ENCODE measurements at places on chromosomes 12 and 14. TPM values are rescaled to one million over a fixed set of nuclear protein-coding genes. Genes with fewer than 3 reads are reported as not detected.

The FGF23 gene
- total RNA-seq, result not detected

The LTBP2 gene
- 2.1 TPM for total RNA-seq

The AKAP6 gene
- total RNA-seq, result 0.80 TPM

- no peak for DNase-seq
- no peak overlapping the region for H3K4me3 ChIP-seq
- no peaks in the 10 kb centered on the region for H3K36me3 ChIP-seq
- no peak overlapping the region for H3K27ac ChIP-seq
- no peaks in the 10 kb centered on the region for H3K4me1 ChIP-seq
These were observed 472.5 kb downstream of the ADAMTS20 start for GRCh38 chr12:43079476-43079875.

- H3K4me3 ChIP-seq, result no peak overlapping the region
- no peak for DNase-seq
- no peaks in the 10 kb centered on the region for H3K36me3 ChIP-seq
- no peaks in the 10 kb centered on the region for H3K27me3 ChIP-seq
- no peaks in the 10 kb centered on the region for H3K4me1 ChIP-seq
These were observed 315.9 kb downstream of the BMP4 start for GRCh38 chr14:53640695-53641094.

GRCh38 chr12:58887068-58887467, 33.2 kb downstream of the LRIG3 start:
- H3K27ac ChIP-seq, result no peak overlapping the region
- DNase-seq, result no peak
- H3K36me3 ChIP-seq, result no peaks in the 10 kb centered on the region
- no peak overlapping the region for H3K4me3 ChIP-seq
- H3K4me1 ChIP-seq, result no peaks in the 10 kb centered on the region

- no peak overlapping the region for H3K4me3 ChIP-seq
- H3K36me3 ChIP-seq, result no peaks in the 10 kb centered on the region
- no peaks in the 10 kb centered on the region for H3K4me1 ChIP-seq
- no peaks in the 10 kb centered on the region for H3K27me3 ChIP-seq
These were observed 758.0 kb downstream of the BCL11B start for GRCh38 chr14:98514016-98514415.

DNA sequence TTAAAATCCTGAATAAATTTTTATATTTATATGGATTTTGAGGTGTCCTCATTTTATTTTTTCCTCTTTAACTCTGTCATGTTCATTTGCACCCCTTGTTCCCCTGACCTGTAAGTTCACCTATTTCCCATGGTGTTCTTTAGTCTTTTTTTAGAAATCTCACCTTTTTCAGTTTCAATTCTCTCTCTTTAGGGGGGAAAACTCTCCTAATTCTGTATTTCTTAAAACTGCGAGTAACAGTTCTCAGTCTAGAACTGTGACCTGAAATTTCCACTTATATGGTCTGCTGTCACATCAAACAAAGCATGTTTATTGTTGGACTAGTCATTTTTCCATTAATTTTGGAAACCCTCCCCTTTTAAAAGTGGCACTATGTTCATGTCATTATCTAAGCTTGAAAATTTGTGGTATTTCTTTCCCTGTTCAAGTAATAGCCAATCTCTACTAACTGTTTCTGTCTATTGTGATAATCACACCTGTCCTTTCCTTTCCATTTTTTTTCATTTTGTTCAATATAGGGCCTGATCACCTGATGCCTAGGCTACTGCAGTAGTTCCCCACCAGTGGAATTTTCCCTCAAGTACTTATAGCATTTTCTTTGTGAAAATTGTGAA, 14.0 kb upstream of the FBXO33 start:
- H3K27me3 ChIP-seq, result no peaks in the 10 kb centered on the region
- no peaks in the 10 kb centered on the region for H3K4me1 ChIP-seq
- H3K4me3 ChIP-seq, result no peak overlapping the region
- no peak for DNase-seq
- H3K27ac ChIP-seq, result no peak overlapping the region
- no peaks in the 10 kb centered on the region for H3K36me3 ChIP-seq

GRCh38 chr12:31828071-31828470, 99.2 kb upstream of the AMN1 start:
- peaks cover 21% of the 10 kb centered on the region for H3K4me1 ChIP-seq
- no peaks in the 10 kb centered on the region for H3K36me3 ChIP-seq
- no peak overlapping the region for H3K4me3 ChIP-seq
- no peaks in the 10 kb centered on the region for H3K27me3 ChIP-seq

DNA sequence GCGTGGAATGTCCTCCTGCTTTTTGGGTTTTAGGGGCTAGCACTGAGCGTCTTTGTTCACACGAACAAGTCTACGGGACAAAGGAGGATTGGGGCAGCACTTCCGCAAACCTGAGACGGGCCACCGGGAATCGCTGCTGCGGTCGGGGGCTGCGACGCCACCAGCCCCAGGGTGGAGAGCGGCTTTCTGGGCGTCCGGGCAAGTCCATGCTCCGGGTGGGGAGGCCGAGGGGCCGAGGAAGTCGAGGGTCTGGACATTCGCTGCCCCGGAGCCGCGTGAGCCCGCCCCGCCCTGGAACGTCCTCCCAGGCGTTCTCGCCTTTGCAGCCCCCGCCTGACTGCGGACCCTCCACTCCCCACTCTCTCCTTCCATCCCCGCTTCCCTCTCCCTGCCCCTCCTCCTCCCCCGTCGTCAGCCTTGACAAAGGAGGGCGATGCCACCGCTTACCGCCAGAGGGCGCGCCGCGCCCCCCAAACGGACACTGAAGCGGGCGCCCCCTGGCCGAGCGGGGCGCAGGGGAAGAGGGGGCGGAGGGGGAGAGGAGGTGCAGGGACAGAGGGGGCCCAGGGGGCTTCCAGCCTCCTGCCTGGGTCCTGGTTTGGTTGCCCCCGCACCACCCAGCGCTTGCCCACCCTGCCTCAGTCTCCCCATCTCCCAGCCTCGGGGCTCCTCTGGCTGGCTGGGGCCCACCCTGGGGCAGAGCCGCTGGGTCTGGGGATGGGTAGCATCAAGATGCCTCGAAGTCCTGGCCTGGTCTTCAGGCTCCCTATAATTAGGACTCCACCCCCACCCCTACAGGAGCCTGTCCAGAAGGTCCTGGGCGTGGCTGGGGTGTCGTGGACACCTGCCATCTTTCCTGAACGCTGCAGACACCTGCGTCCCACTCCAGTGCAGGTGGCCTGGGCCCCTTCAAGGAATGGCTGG, 39.1 kb upstream of the INF2 start:
- H3K4me3 ChIP-seq, result peak overlapping the region; percentile 14
- DNase-seq, result peak; percentile 63
- H3K27me3 ChIP-seq, result peaks cover 3% of the 10 kb centered on the region
- H3K27ac ChIP-seq, result no peak overlapping the region

DNA sequence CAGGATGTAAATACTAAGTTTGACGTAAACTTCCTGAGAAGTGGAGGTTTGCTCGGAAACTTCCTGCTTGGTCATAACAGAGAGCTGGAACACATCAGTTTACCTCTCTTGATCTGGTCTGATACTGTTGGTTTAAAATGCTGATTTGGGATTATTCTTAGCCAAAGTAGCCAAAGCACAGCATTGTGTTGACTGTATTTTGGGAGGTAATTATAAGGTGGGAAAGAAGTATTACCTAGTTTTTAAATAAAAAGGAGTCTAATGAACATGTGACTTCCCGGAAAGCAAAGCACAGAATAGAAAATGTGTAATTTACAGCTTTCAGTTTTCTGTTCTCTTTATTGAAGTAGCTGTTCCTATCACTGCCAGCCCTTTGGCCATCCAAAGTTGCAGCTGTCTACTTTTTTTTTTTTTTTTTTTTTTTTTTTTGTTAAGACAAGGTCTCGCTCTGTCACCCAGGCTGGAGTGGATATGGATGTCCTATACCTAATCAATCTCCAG, 52.2 kb upstream of the SRP54 start:
- H3K27me3 ChIP-seq, result no peaks in the 10 kb centered on the region
- DNase-seq, result no peak
- peak overlapping the region; percentile 50 for H3K27ac ChIP-seq
- H3K4me1 ChIP-seq, result peaks cover 5% of the 10 kb centered on the region
- no peaks in the 10 kb centered on the region for H3K36me3 ChIP-seq

GRCh38 chr14:77181603-77182437, at the start of gene TMEM63C:
TMEM63C (plus strand) TSS chr14:77181798; CDS start chr14:77218814, 37,016 bp downstream.
- no peak within 1 kb of the TSS for H3K27ac ChIP-seq
- H3K4me1 ChIP-seq, result peaks cover 48% of the 10 kb centered on the region
- H3K27me3 ChIP-seq, result peaks cover 7% of the 10 kb centered on the region
- peak within 1 kb of the TSS; percentile 54 for H3K4me3 ChIP-seq
- no peaks in the 10 kb centered on the region for H3K36me3 ChIP-seq
- no peak for DNase-seq

GRCh38 chr12:82682851-82683261, 3.9 kb upstream of the TMTC2 start:
- no peak for DNase-seq
- H3K36me3 ChIP-seq, result no peaks in the 10 kb centered on the region
- H3K27ac ChIP-seq, result no peak overlapping the region
- peaks cover 12% of the 10 kb centered on the region for H3K4me1 ChIP-seq
- no peaks in the 10 kb centered on the region for H3K27me3 ChIP-seq

DNA sequence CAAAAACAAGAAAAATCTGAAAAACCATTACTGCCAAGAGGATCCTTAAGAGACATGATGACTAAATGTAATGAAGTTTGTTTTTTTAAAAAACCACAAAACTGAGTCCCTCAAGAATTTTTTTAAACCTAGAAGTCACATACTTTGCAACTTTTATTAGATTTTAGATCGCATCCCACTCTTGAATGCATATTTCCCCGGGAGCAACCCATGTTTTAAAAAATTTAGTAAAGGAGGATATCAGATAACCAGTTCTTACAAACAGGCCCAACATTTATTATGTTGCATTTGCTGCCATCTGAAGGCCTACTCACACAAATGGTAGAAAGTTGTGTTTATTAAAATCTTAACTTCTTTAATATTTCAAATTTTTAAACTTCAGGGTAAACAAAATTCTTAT, 44.3 kb upstream of the CCT2 start:
- H3K4me3 ChIP-seq, result no peak overlapping the region
- DNase-seq, result no peak
- H3K4me1 ChIP-seq, result no peaks in the 10 kb centered on the region
- H3K27ac ChIP-seq, result no peak overlapping the region
- H3K36me3 ChIP-seq, result no peaks in the 10 kb centered on the region

DNA sequence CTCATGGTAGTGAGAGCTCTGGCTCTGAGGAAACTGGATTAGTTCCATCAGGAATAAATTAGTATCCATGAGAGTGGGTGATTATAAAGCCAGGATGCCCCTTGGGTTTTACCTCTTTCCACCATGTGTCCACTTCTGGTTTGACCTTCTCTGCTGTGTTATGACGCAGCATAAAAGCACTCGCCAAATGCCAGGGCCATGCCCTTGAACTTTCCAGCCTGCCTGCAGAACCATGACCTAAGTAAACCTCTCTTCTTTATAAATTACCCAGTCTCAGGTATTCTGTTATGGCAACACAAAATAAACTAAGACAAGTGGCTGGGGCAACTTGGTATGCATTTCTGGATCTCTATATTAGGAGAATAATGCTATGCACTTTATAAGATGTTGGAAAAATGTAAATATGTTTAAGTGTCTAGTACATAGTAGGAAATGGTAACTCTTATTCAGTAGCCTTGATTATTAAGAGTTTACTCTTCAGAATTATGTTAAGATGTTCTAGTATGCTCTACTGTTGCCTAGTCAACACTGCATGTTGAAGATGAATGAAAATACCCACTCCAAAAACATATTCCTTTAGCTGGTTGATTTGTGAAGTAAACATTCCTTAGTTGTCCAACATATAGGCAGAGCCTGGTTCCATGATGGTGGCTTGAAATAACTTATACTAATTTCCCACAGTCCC, 455.6 kb upstream of the TMPO start:
- no peaks in the 10 kb centered on the region for H3K36me3 ChIP-seq
- H3K27me3 ChIP-seq, result no peaks in the 10 kb centered on the region
- H3K27ac ChIP-seq, result no peak overlapping the region

- no peak for DNase-seq
- no peaks in the 10 kb centered on the region for H3K27me3 ChIP-seq
- no peak overlapping the region for H3K27ac ChIP-seq
- no peak overlapping the region for H3K4me3 ChIP-seq
- no peaks in the 10 kb centered on the region for H3K4me1 ChIP-seq
These were observed 66.0 kb upstream of the DIO3 start for GRCh38 chr14:101495284-101495683.

DNA sequence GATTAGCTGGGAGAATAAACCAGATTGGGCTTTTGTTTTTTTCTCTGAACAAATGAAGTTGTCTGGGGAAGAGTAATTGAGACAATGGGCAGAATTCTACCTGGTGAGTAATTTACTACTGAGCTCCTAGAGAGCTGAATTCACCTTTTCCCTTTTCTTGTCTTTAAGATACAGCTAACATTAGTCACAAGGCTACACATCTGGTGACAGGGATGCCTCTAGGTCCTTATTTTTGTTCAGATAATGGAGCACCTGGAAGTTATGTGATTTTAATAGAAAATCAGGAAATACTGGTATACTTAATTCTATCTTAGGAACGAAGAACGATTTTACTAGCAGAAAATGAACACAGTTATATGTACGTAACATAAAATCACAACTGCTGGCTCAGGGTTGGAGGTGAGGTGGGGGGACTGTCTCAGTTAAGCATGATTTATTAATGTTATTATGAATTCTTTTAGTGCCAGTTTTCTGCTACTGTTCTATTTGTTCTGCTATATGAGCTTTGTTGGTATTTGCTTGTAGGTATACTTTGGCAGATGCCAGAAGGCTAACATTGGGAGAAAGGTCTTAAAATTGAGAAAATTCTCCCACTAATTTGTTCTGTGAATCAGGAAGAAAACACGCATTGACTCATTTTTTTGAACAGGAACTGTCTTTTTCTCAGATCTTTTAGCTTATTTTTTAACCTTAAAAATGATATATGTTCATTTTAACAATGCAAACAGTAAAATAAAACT, 482.7 kb upstream of the RGS6 start:
- no peak overlapping the region for H3K4me3 ChIP-seq
- H3K27ac ChIP-seq, result no peak overlapping the region
- H3K36me3 ChIP-seq, result no peaks in the 10 kb centered on the region
- no peaks in the 10 kb centered on the region for H3K27me3 ChIP-seq
- no peaks in the 10 kb centered on the region for H3K4me1 ChIP-seq

GRCh38 chr14:80669426-80669825, 272.1 kb downstream of the CEP128 start:
- no peaks in the 10 kb centered on the region for H3K27me3 ChIP-seq
- no peak overlapping the region for H3K27ac ChIP-seq
- DNase-seq, result no peak
- no peaks in the 10 kb centered on the region for H3K4me1 ChIP-seq
- H3K4me3 ChIP-seq, result no peak overlapping the region
- no peaks in the 10 kb centered on the region for H3K36me3 ChIP-seq

DNA sequence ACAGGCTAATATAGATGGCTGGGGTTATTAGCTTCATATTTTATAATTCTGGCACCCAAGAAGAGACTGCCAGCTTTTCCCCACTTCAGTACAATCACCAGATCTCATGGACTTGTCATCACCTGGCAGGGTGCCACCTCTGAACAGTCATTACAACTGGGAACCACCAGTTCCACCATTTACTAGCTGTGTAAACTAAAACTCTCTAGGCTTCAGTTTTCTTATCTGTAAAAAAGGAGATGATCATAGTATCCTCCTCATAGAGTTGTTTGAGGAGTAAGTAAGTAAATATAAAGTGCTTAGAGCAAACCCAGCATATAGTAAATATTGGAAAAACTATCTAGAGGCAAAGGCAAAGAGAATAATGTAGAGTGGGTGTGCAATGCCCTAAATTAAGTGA, 19.3 kb downstream of the CPNE8 start:
- no peaks in the 10 kb centered on the region for H3K36me3 ChIP-seq
- H3K27me3 ChIP-seq, result no peaks in the 10 kb centered on the region
- H3K4me3 ChIP-seq, result no peak overlapping the region
- no peak for DNase-seq
- H3K27ac ChIP-seq, result no peak overlapping the region
- H3K4me1 ChIP-seq, result no peaks in the 10 kb centered on the region
